NCI-H526 treated with DMSO at 0.1 percent for 48 hours (cell line): ENCODE measurements at places on chromosomes 1 and 21.

DNA sequence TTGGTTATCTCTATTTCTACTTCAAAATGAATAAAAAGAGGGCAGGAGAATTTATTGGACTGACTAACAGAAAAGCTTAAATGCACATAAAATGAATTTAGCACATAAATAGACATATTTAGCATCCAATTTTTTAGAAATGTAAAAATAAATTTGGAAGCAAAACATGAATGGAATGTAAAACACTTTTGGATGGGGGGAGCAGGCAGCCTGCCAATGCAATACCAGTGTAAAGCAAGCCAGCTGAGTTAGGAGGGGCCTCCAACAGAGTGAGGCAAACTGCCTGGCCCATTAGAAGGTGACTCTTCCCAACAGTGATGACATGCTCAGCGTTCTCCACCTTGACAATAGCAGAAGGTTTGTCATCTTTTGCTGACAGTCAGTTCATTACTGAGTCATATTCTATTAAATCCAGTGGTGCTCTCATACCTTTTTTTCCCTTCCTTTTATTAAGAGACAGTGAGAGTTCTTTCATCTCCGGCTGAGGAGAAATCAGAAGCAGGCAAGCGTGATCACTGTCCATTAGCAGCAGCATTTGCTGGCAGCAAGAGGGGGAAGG lies 19.5 kb upstream of the EXO1 start:
- DNase-seq, result no peak

- peak; percentile 94 for DNase-seq
Measured at GRCh38 chr1:115771847-115772457, 3.4 kb upstream of the CASQ2 start.

- DNase-seq, result no peak
Measured at GRCh38 chr21:46127239-46128105, 27.9 kb downstream of the FTCD start.

DNA sequence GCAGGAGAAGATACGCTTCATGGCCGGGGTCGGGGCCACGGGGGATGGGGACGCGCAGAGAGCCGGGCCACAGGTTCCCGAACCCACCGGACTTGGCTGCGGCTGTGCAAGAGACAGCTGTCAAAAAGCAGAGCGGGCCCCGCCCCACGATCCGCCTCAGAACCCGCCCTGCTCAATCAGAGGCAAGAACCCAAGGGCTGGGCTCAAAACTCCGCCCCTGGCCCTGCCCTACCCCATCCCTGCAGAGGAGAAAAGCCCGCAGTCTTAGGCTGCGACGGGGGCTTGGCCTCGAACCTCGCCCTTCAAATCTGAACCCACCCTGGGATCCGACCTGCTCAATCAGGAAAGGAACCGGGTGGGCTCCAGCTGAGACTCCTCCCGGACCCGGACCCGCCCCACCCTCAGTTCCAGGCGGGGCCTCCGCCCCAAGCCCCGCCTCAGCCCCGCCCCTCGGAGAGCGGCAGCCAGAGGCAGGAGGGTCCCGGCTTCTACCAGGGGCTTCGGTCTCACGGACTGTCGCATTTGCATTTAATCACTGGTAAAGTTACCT lies at the start of gene ANKRD35:
Gene ANKRD35 (minus strand): TSS at position 129 of the 550 bp plus-strand sequence. CDS start 108 bp downstream, at position 21.
- DNase-seq, result peak; percentile 71
